RWPE2 (cell line): ENCODE measurements at places on chromosomes 6 and 20.

DNA sequence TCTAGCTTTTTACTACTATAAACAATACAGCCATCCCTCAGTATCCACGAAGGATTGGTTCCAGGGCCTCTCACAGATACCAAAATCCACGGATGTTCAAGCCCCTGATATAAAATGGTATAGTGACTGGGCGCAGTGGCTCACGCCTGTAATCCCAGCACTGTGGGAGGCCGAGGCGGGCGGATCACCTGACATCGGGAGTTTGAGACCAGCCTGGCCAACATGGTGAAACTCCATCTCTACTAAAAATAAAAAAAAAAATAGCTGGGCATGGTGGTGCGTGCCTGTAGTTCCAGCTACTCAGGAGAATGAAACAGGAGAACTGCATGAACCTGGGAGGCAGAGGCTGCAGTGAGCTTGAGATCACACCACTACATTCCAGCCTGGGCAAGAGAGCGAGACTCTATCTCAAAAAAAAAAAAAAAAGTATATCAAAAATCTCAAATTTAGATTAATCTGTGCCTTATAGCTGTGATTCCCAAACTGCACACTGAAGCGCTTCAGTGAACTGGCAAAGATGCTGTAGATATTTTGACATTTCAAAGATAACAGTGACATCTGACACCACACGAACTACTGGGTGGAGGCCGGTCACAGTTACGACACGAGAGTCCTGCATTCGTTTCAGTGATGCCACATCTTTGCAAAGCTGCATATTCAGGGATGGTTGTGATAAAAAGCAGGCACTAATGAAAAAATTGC, 38.3 kb downstream of the MRS2 start:
- DNase-seq, result no peak

DNA sequence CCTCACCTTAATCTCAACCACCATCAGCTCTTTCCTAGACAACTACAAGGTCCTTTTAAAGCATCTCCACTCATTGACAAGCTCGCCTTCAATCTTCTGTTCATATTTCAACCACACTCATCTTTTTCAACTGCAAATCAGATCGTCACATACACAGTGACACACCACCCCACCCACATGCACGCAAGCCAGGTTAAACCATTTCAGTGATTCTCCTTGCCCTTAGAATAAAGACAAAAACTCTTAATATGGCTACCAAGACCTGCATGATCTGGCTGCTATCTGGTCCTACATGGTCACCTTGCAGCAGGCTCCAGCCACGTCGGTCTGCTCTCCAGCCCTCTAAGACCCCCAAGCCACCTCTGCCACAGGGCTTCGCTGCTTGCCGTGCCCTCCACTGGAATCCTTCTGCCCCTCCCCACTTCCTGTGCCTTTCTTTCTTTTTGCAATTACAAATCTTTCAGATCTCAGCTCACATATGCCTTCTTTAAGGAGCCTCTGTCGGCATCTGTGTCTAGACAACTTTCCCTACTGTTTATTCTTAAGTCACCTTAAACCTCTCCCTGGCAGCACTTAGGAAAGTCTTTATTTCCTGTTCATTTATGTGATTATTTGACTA, 507.3 kb upstream of the ARID1B start:
- no peak for DNase-seq

GRCh38 chr20:23629017-23629541, 8.7 kb downstream of the CST3 start:
- DNase-seq, result peak; percentile 89

GRCh38 chr6:164554700-164555476, 754.5 kb downstream of the C6orf118 start:
- no peak for DNase-seq

GRCh38 chr6:53484476-53485280, 60.2 kb downstream of the GCLC start:
- DNase-seq, result no peak

GRCh38 chr20:53032046-53032445, 59.9 kb downstream of the TSHZ2 start:
- DNase-seq, result no peak

- no peak for DNase-seq
Observed at GRCh38 chr20:33125983-33126382, 42.0 kb upstream of the BPIFA2 start.

DNA sequence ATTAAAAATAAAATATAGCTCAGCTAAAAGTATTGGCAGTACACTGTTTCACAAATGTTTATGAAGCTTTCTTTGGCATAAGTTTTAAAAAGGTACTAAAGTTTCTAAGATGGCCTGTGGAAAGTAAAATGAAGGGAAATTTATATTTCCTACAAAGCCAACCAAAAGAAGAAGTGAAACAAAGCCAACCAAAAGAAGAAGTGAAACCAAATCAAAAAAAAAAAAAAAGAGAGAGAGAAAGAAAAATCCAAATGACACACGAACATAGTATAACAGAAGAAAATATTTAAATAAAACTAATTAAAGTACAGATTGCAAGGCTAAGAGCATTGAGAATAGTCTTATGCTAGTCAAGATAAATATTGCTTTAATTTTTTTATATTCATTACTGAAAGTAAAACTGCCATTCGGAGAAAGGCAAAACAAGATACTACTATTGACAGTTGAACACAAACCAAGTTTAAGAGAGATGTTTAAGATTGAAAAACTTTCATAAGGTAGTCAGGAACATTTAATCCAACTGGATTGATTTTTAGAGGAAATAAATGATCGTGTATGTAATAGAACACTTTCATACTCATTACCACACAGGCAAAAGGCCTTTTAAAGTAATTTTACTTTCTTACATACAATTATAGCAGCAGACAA, 12.8 kb upstream of the KHDRBS2 start:
- no peak for DNase-seq

GRCh38 chr6:161038229-161039031, 46.9 kb downstream of the MAP3K4 start:
- peak; percentile 75 for DNase-seq

DNA sequence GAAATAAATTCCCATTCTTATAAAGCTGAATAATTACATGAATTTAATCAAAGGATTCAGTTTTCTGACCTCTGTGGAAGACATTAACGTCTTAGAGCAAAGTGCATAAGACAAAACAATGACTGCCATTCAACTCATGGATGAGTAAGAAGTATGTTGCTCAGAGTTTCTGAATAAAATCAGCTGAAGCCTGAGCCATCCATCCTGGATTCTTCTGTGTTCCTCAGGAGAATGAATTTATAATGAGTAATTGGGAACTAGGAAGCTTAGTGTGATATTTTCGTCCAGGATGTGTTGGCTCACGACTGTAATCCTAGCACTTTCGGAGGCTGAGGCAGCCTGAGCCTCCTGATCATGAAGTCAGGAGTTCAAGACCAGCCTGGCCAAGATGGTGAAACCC, 62.8 kb downstream of the PERP start:
- DNase-seq, result no peak

GRCh38 chr6:52522151-52522626, 54.7 kb downstream of the TRAM2 start:
- DNase-seq, result no peak

DNA sequence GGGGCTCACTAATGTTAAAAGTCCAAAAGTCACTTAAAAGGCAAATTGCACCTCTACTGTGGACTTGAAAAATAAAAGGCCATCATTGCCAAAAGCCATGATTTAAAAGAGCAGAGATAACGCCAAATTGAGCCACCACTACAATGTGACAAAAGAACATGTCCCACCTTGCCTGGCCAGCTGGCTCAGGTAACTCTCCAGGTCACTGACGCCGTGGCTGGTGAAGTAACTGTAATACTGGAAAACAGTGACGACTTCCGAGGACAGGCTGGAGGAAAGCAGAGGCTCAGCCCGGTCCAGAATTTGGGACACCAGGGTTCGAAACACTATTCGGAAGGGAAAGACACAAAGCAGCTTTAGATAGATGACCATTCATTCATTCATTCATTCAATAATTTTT, 29.3 kb upstream of the ARMH2 start:
- DNase-seq, result no peak

GRCh38 chr20:46682063-46682821, 7.0 kb downstream of the TP53RK start:
- no peak for DNase-seq

- no peak for DNase-seq
Observed at GRCh38 chr6:72783035-72783434, 161.2 kb downstream of the KCNQ5 start.

DNA sequence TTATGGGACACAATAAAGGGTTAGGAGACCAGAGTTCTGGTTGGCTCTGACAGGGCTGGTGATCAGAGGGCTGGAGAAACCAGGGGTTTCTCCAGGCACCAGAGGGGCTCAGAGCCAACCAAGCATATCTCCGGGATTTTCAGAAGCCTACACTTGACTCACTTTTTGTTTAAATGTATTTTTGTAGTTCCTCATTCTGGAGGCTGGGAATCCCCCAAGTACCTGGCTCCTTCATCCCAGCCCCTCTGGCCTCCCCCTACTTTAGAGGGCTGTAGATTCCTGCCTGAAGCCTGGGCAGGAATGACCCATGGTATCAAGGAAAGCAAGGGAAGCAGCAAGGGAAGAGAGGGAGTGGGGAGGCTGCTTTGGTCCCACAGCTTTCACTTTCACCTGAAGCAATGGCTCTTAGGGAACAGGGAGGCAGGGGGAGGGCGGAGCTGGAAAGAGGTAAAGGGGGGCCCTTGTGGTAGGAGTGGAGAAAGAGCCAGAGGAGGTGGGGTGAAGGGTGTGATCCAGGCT, 973 bp downstream of the CD40 start:
- peak; percentile 68 for DNase-seq
